ENCODE measurements at places on chromosomes 6 and 20.

GRCh38 chr6:42028234-42029061 is 21.9 kb upstream of the TAF8 start:
- no peak for DNase-seq

DNA sequence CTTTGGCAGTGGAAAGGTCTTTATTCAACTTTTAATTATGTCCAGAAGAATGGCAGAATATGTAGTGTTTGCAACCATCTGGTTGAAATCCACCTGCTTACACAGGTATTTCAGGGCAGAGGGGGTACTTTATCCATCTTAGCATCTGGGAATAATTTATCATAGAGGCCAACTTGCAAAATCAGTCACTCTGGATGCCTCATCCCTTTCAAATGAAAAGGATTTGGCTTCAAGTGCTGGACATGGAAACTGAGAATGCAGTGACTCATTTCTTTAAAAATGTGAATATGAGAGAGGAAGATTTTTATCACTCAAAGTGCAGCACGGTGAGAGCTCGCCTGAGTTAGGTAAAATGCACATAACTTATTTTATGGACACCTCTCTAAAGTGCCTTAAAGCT is 758.3 kb downstream of the KIF16B start:
- no peak for DNase-seq

GRCh38 chr6:74166849-74167248 is 470.8 kb downstream of the CD109 start:
- DNase-seq: no peak

GRCh38 chr20:37796121-37796520 is 102.3 kb downstream of the CTNNBL1 start:
- DNase-seq: no peak

DNA sequence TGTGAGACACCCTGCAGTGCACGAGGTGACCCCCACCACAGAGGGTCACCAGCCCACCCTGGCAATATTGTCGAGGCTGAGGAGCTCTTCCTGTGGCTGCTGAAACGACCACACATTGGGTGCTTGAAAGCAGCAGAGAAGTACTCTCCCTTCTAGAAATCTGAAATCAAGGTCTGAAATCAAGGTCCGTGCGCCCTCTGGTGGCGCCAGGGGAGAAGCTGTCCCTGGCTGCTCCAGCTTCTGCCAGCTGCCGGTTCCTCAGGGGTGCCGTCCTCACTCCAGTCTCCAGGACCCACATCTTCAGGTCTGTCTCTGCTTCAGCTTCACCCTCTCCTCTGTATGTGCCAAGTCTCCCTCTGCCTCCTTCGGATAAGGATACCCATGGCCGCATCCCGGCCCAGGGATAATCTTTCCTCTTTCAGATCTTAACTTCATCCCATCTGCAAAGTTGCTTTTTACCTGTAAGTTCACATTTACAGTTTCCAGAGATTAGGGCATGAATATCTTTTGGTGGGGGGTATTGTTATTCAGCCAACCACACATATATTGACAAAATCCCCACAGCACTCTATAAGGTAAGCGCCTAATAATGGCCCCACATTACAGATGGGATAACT is 108.3 kb upstream of the PHACTR3 start:
- DNase-seq: peak; percentile 14

GRCh38 chr20:7654231-7654630 is 286.0 kb downstream of the HAO1 start:
- no peak for DNase-seq

DNA sequence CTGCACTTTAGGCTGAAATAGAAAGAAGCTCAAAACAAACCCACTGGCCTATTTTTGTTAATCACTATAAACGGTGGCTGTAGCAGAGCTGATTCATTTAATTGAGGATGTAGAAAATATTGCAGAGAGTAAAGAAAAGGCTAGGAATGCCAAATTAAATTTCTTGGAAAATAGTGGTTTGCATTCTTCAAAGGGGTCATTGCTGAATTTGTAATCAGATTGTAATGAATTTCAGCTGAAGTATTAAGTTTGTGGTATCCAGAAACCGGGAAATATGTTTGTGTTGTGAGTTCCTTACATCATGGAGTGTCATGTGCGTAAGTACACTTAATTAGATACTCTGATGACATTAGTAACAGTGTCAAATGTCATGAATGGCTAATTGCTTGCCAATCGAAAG is 203.0 kb downstream of the SAMD5 start:
- DNase-seq: no peak

- DNase-seq: no peak
Measured at GRCh38 chr6:37027036-37027720, 21.7 kb downstream of the FGD2 start.

- DNase-seq: no peak
Measured at GRCh38 chr6:152854086-152854795, 103.6 kb downstream of the VIP start.

- DNase-seq: no peak
Measured at GRCh38 chr6:2477250-2477649, 231.8 kb upstream of the GMDS start.

DNA sequence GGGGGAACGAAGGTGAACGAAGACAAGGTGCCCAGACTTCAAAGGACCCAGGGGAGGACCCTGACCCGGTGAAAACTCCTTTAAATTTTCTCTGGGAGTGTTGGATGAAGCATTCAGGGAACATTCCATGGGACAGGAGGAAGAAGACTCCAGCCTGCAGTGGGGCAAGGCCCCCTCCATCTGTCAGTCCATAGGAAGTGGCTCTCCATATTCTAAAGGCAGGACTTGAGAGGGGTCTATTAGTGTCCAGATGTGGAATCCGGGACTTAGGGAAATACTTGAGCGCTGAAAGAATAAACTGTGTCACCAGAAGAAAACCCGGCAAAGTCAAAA is 3.2 kb upstream of the BPIFA2 start:
- DNase-seq: no peak

DNA sequence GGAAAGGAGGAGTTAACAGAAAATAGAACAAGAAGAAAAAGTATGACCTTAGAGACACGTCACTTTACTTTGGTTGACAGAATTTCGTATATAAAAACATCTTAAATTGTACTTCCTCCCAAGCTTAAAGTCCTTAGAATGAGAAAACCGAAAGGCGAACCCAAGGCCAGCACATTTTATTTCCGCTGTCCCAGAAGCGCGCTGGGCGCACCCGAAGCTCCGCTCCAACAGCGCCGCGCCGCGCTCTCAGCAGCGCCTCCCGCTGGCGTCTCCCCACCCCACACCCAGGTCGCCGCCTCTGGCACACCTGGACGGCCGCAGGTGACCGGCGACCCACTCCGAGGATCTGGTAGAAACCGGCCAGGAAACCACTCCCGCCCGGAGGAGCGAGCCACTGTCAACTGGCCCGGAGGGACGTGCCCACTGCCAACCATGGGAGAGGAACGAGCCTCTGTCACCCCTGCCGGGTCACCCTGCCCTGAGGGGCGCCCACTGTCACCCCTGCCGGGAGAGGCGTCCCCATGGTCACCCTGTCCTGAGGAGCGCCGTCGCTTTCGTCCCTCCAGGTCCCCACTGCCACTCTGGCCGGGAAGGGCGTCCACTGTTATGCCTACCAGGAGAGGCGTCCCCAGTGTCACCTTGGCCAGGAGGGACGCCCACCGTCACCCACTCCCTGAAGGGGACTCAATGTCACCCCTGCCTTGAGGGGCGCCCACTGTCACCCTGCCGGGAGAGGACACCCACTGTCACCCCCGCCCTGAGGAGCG is 824 bp downstream of the MPC1 start:
- DNase-seq: no peak

- no peak for DNase-seq
Measured at GRCh38 chr20:15913391-15914025, 659.7 kb downstream of the KIF16B start.

- no peak for DNase-seq
Measured at GRCh38 chr6:79946272-79947190, 822 bp downstream of the ELOVL4 start.

DNA sequence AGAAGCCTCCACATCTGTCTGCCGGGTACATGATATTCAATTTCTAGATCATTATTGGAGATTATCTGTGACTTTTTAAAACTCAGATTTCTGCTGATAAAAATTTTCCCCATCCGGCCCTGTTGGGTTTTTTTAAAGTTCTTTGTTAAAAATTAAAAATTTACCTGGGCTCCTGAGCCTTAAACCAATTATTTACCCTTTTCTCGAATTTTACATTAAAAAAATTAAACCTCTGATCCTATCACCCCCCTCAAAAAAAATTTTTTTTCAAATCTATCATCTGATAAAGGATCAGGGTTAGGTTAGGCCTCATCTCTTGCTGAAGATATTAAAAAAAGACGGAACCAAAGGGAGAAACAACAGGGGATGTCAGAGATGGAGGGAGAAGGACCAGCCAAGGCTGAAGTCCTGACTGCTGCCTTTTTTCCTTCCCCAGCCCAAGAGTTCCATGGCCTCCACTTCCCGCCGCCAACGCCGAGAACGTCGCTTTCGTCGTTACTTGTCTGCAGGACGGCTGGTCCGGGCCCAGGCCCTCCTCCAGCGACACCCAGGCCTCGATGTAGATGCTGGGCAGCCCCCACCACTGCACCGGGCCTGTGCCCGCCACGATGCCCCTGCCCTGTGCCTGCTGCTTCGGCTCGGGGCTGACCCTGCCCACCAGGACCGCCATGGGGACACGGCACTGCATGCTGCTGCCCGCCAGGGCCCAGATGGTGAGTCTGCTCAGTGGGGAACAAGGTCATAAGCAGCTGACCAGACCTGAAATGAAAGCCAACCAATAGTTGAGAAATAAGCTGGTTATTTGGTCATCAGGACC is 527 bp downstream of the NFKBIL1 start:
- no peak for DNase-seq

DNA sequence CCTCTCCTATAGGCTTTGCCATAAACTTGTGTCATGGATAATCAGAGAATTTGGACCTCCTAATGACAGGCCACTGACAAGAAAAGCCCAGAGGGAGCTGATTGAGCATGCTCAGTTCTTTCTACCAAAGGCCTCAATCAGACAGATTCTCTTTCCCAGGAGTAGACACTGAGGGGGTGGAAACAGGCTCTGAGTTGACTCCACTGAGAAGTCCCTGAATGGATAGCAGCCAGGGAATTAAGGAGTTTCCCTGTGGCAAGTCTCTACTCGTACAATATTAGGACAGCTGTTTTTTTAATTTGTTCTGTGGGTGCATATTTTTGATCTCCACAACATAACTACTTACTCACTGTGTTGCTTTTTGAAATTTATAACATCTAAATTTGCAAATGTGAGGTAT is 63.3 kb downstream of the SLC16A10 start:
- DNase-seq: no peak

DNA sequence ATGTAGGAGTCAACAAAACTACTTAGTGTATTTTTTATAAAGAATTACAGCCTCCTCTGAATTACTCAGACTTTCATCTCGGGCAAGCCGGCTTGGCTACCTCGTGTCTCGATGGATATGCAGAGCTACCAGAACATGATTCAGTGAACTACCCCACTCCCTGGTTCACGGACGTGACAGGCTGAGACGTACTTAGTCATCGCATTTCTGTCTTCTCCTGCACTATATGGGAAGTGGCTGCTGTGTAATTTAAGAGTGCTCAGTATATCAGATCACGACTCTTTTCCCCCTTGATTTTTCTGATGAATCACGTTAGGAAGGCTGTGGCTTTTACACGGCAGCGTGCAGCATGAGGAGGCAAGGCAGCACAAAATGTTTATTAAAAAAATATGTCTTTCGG is 302.7 kb upstream of the ZFP64 start:
- DNase-seq: peak; percentile 85

- DNase-seq: no peak
Measured at GRCh38 chr6:41428336-41428995, 93.1 kb downstream of the NCR2 start.

- no peak for DNase-seq
Measured at GRCh38 chr20:16412906-16413305, 160.3 kb downstream of the KIF16B start.

- DNase-seq: no peak
Measured at GRCh38 chr6:129634411-129635230, 75.4 kb downstream of the ARHGAP18 start.

DNA sequence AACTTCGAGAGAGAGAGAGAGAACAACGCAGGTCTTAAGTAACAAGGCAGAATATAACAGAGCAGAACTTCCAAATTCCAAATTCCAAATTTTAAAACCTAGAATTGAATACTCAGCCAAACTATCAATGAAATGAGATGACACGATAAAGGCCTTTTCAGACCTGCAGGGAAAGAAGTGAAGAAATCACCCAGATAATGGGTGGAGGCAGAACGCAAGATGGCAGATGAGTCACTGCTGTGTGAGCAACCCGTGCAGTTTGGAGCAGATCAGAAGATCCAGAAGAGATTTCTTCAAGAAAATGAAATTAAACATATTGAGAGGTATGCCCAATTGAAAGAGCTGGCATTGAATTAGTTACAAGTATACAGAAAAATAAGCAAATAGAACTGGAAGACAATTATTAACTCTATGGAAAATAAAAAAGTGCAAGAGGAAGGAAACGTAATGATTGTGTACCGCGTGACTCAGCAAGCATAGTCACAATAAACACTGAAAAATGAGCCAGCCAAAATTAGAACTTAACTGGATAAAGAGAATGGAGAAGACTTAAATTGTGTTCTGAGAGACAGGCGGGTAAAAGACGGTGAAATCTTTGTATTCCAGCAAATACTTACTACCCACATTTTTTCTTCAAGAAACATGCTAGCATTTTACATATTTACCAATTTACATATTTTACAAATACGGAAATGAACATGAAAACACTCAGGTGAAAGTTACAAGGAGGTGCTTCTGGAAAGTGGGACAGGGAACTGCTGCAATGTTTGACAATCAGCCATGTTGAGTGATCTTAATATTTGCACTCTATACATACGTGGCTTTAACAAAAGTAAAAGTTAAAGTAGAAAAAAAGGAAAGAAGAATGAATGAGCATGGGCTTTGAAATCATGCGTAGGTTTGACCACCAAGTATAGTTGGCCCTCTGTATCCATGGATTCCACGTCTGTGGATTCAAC is 87.9 kb upstream of the CDYL start:
- DNase-seq: peak; percentile 34

DNA sequence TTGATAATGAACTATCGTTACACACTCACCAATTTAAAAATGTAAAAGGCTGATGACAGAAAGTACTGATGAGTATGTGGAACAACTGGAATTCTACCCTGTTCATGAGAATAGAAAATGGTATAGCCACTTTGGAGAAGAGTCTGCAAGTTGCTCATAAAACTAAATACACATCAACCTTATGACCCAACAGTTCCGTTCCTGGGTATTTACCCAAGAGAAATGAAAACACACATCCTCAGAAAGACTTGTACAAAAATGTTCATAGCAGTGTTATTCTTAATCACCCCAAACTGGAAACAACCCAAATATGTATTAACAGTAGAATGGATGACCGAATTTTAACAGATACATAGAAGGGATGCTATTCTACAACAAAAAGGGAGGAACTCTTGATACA is 145.7 kb upstream of the LRFN2 start:
- DNase-seq: no peak

DNA sequence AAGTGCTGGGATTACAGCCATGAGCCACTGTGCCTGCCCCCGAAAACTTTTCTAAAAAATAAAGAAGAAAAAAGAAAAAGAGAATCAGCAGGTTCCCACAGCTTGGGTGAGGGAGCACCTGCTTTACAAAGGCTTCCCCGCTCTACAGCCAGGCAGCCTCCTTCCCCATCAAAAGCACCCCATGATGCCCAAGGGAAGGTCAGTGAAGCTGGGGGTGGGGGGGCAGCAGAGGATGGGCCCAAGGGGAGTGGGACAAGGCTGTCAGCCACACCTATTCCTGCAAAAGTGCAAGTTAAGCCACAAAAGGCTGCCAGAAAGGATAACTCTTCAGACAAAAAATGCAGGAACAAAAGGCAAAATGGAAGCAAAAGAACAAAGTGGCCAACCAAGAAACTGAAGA is 72.5 kb downstream of the FAM50B start:
- no peak for DNase-seq

- no peak for DNase-seq
Measured at GRCh38 chr6:79782792-79783580, 151.9 kb downstream of the SH3BGRL2 start.

GRCh38 chr20:45779011-45779915 is 12.4 kb downstream of the WFDC3 start:
- DNase-seq: peak; percentile 97

All from kidney epithelial cell (primary cell).